Activated CD4-positive, CD25-positive, alpha-beta regulatory T cell treated with anti-CD3 and anti-CD28 coated beads, Interleukin-2, amount 50 U/mL, for 16 hours (primary cell): ENCODE measurements at places on chromosomes 7 and 10.

- peak; percentile 69 for DNase-seq
Observed at GRCh38 chr10:96830511-96831199, 1.4 kb upstream of the LCOR start.

GRCh38 chr7:107404740-107405537 lies 64.9 kb upstream of the GPR22 start:
- no peak for DNase-seq

GRCh38 chr7:22772885-22773284 lies 45.9 kb downstream of the IL6 start:
- no peak for DNase-seq

GRCh38 chr7:151423936-151424335 lies 14.1 kb upstream of the WDR86 start:
- no peak for DNase-seq

GRCh38 chr7:80977751-80978150 lies 58.9 kb upstream of the SEMA3C start:
- no peak for DNase-seq

- no peak for DNase-seq
Observed at GRCh38 chr7:20348125-20348807, 17.6 kb downstream of the ITGB8 start.

GRCh38 chr10:118674226-118674919 lies 78.9 kb upstream of the PRLHR start:
- DNase-seq: no peak

DNA sequence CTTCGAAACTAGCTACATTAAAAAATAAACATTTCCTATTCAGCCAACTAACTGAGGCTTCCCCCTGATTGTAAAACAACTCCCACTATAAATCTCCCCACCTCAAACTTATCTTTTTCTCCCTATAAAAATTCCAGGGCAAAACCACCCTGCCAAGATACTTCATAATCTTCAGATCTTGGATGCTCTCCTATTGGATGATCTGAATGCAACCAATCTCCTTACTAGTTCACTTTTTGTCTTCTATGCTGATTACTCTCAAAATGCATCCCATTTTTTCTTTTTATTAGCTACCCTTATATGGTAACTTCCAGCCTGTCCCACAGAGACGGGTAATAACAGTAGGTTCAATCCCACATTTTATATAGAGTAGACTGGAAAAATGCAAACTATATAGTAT lies 15.0 kb upstream of the PRSS58 start:
- no peak for DNase-seq

GRCh38 chr7:7103343-7104313 lies 78.7 kb upstream of the C1GALT1 start:
- DNase-seq: no peak

DNA sequence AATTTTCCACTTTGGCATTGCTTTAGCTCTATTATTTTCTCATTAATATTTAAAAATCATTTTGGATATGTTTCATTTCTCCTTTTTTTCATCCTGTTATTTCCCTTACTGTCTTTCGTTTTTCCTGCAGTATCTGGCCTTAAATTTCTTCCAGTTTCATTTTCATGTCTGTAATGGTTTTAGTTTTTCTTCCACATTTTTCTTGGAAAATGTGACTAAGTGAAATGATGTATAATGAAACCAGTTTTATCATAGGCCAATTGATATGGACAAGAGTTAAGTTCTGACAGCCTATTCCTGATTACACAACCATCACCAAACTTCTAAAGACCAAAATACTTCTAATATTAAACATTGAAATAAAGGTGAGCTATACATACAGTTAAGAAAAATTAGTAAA lies 158.5 kb downstream of the LHFPL3 start:
- no peak for DNase-seq
